ENCODE measurements at places on chromosomes 4 and X.

GRCh38 chrX:6292599-6292998, 63.9 kb upstream of the NLGN4X start:
- no peak for DNase-seq

DNA sequence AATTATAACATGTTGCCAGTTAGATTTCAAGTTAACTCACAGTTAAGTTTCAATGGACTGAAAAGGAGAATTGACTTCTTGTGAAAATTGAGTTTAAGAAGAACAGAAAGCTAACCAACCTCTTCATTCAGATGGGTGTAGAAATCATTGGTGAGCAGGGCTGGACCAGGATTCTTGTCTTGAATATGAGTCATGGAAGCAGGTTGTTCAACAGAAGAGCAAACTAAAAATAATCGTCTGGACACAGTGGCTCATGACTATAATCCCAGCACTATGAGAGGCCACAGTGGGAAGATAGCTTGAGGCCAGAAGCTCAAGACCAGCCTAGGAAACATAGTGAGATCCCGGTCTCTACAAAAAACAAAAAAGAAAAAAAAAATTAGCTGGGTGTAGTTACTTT, 98.2 kb downstream of the ARSJ start:
- DNase-seq = no peak

DNA sequence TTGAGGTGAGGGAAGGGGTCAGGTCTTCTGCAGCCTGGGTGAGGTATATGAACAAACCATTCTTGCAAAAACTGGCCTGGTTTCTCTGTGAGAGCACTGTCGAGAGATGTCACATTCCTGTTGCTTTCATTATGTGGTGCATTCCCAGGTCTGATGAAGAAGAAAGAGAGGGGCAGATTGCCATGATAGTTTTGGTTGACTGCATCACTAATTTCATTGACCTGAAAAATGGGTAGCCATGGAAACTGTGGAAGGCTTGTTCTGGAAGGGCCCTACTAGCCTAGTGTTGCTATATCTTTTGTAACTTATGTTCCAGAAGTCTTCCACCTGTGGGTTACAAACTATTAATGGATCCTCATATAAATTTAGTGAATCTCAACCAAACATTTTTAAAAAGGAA, 32.9 kb upstream of the CYBB start:
- no peak for DNase-seq

- DNase-seq = no peak
Observed at GRCh38 chrX:133434197-133434820, 19.0 kb upstream of the GPC4 start.

- no peak for DNase-seq
Observed at GRCh38 chr4:12692815-12693214, 791.3 kb downstream of the RAB28 start.

- no peak for DNase-seq
Observed at GRCh38 chr4:26323821-26324220, 3.0 kb downstream of the RBPJ start.

- DNase-seq = no peak
Observed at GRCh38 chr4:1515156-1515555, 108.9 kb upstream of the NKX1-1 start.

GRCh38 chr4:57132743-57133137, 22.6 kb upstream of the IGFBP7 start:
- DNase-seq = no peak

GRCh38 chr4:14321723-14322122, 680.6 kb upstream of the CPEB2 start:
- no peak for DNase-seq

DNA sequence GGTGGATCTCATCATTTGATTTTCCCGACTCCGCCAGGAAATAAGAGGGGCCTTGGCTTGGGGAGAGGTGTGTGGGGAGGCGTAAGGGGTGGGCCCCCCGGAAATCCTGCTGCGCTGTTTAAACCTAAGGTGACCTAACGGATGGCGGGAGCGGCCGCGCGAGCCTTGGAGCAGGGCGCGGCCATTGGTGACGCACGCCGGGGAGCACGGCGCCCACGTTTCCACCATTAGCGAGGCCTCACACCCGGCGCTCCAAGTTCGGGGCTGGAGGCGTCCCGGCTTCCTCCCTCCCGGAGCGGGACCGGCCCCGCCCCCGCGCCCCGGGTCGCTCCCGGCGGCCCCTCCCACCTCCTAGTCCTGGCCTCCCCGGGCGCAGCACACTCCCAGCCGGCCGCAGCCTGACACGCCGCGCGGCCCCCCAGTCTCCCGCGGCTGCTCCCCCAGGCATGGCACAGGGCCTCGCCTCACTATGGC, at the start of gene SMS:
TSS of gene SMS (plus strand) at position 354 of the 474 bp plus-strand sequence. CDS start at position 470, 116 bp downstream.
- peak; percentile 20 for DNase-seq

DNA sequence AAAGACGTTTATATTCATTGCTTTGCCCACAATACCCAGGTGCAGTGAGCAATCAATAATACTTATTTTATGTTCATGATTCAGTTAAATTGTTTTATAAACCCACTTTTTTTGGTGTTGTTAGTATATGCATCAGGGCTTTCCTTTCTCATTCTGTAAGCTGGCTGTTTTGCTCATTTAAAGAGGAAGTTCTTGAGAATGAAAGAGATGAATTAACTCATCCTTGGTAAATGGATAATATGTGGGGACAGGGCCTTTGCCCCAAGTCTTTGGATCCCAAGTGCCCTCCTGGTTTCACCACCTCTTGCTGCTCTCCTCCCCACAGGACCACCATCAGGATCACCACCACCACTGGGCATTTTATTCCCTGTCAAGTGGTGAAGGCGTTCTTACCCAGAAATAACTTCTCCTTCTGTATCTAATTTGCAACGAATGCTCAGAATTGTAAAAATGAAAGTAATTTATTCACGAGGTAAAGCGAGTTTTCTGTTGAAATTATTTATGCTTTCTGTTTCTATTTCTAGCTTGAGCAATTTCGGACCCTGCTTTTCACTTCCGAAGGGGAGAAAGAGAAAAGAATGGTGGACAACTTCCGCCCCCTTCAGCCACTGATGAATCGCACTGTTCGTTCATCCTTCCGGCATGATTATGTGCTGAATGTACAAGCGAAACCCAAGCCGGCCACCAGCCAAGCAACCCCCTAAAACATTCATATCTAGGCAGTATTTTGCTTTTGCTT, 8.2 kb upstream of the ZRSR2 start:
- DNase-seq = no peak
